NCI-H82 (cell line): ENCODE measurements at places on chromosomes 4 and X.

DNA sequence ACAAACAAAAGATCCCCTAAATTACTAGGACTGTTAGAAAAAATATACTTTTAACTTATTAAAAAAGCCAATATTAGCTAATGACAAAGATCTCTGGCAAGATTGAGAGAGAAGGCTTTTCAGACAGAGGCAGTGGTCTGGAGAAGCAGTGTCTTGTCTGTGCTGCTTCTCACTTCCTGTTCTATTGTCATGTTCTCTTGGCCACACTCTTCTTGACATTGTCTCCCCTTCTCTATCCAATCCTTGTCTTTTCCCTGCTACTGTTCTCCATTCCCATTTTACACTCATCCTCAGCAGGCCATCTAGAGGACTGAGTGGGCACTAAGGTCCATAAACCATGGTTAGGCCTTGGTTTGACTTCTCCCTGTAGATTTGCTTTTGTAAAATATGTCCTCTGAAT, 14.0 kb upstream of the TAPT1 start:
- no peak for DNase-seq

- no peak for DNase-seq
Measured at GRCh38 chr4:150080337-150080736, 2.1 kb downstream of the DCLK2 start.

DNA sequence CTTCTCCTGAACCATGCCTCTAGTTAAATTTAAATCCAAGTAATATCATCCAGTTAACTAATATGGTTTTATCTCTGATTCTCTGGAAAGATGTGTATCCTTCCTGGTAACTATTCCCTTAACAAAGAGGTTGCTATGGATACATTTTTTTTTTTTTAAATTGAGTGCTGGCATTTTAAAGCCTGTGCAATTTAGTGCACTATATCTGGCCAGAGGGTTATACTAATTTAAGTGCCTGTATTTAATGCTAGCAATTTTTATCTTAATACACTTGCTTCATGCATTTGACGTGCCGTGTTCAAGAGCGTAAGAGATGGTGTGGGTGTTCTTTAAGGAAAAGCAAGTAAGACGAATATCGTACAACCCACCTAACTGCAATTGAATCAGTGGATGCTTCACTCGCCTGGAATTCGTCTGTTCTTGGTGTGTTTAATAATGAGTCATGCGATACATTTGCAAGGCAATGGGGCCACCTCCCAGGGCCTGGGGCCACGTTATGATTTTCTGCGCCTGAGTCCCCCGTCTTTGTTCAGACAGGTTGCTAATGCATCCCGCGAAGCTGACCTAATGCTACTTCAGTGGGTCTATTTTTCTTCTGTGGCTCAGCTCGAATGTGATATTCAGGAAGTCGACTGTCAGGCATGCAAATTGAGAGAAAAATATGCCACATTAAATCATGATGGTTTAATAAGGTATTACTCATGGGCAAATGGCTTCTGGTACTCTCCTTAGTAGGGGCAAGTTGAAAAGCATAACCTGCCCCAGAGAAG, 14.2 kb upstream of the MID1 start:
- DNase-seq: no peak

GRCh38 chrX:136827026-136827425, 46.3 kb upstream of the ARHGEF6 start:
- DNase-seq: no peak

DNA sequence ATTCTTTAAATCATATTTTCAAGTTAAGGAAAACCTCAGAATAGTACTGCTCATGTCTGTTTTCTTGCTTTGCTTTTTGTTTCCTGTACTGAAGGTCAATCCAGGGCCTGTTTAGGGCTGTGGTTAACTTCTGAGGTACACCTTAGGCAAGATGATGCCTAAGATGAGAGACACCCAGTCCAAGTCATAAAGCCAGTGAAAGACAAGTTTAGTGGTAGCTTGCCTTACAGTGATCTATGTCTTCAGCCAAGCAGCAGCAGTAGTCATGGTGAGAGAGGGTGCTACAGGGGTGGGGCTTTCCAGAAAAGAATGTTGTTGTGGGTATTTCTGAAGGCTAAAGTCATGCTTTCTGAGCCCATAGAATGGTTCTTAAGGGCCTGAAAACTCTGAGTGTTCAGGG, 173.7 kb downstream of the VSIG4 start:
- DNase-seq: no peak

GRCh38 chr4:15420642-15421041, 7.2 kb upstream of the C1QTNF7 start:
- no peak for DNase-seq

- no peak for DNase-seq
Measured at GRCh38 chr4:81377191-81377590, 94.5 kb downstream of the RASGEF1B start.

DNA sequence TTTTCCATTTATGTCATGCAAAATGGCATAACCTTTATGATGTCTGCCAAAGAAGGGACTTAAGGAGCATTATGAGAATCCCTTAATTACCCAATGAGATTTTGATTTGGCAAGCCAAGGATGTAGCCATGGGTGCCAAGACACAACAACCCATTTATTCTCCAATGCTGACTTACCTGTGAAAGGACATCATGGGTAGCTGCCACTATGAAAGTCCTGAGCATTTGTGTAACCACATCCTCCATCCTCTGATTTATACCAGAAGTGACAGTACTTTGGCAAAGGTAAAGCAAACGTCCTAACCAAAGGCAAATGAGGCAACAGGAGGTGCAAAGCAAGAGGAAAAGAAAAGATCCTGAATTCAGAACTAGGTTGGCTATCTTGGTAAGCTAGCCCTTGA, 87.3 kb upstream of the EMCN start:
- DNase-seq: no peak

GRCh38 chrX:78997870-78998558, 52.8 kb downstream of the P2RY10 start:
- DNase-seq: no peak
